ENCODE measurements at places on chromosomes 2 and 18. TPM values are rescaled to one million over a fixed set of nuclear protein-coding genes. Genes with fewer than 3 reads are reported as not detected.

GRCh38 chr2:217886091-217886490, 116.7 kb downstream of the TNS1 start:
- DNase-seq = no peak

- DNase-seq = peak; percentile 37
These were observed 13.4 kb upstream of the NMI start for GRCh38 chr2:151302879-151303278.

PLEKHH2 gene
- total RNA-seq = 1.2 TPM

TMEM200C gene
- not detected for total RNA-seq

DNA sequence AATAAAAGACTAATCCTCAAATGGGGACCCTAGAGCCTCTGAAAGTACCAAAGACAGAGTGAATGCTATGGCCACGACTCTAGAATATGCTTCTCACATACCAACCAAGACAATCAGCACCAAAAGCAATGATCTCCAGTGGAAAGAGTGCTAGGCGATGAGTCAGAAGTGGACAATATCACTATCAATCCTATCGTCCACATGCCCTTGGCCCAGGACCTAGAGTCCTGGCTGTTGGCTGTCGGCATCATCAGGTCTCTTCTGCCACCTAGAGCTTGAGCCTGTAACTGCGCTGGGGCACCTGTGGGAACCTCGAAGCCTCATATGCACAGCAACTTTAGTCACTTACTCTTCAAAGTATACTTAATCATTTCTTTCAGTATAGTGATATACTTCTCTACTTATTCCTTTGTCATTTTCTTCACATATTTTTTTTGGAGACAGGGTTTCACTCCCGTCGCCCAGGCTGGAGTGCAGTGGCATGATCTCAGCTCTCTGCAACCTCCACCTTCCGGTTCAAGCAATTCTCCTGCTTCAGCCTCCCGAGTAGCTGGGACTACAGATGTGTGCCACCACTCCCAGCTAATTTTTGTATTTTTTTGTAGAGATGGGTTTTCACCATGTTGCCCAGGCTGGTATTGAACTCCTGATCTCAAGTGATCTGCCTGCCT, 29.7 kb downstream of the NOL10 start:
- peak; percentile 77 for DNase-seq

- DNase-seq = no peak
These were observed 288.6 kb downstream of the SETBP1 start for GRCh38 chr18:44969214-44969795.

GRCh38 chr2:60456115-60456770, 97.2 kb downstream of the BCL11A start:
- DNase-seq = no peak

DNA sequence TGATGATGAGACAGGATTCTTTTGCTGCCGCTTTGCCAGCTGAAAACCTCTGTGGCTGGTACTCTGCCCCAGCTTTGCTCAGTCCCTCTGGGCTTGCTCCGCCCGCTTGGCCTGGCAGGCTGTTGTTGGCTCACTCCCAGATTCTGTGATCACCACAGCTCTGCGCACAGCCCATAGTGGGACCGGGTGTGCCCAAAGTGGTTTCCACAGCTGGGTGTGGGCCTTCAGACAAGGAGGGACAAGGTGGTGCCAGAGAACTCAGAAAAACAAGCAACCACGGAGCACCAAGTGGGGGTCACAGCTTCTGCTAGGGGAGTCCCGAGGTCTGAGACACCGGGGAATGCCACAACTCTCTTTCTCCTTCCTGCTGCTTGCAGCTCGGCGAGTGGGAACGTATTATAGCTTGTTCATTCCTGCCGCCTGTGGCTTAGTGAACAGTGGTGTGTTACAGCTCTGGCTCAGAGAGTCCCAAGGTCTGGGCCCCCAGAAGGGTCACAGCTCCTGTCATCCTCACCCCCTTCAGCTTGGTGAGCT, 9.2 kb upstream of the KYNU start:
- peak; percentile 86 for DNase-seq

GRCh38 chr2:28454016-28454930, 41.6 kb upstream of the PLB1 start:
- no peak for DNase-seq

TCF23 gene
- not detected for total RNA-seq

GRCh38 chr2:239081046-239081445, 233.2 kb downstream of the TWIST2 start:
- DNase-seq = no peak

DNA sequence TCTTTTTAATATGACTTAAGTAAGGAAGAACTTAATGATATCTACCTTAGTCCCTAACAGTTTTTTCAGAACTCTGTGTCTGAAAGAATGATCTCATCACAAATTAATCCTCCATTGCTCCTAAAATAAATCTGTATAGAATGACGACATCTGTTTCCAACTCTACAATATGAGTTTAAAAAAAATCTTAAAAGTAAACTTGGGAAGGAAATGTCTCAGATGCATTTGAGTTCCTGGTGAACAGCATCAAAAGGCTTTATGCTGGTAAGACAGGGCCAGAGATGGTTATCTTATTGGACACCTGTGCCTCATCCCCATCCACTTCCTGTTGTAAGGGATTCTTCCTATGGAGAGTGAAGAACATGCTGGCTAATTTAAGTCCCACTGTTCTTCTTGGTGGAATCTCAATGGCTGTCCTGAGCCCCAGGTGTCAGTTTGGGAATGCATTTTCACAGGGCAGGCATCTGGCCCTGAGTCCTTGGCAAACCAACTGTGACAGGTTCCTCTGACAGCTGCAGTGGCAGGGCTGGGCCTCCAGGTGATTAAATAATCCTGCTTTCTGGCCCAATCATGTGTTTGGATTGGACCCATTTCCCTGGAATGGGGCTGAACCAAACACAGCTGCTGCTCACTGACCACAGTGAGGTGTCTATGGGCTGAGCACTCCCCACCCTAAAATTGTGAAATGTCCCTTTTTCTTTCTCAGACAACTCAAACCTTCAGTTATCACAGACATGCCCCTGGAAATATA, 12.9 kb upstream of the NCKAP5 start:
- no peak for DNase-seq

PLGLB1 gene
- not detected for total RNA-seq

DNA sequence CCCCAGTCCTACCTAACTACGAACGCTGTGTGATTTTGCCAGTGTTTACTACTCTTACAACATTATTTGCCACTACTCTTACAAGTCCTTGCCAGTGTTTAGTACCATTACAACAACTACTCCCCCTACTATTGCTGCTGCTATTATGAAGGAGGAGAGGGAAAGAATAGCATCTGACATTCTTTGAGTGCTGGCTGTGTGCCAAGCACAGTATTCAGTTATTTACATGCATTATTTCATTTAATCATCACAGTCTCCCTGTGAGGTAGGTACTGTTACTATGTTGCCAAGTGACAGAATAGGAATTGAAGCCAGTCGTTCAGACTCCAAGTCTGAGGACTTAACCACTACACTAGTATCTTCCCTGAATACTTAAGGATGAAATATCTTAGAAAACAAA, 185.9 kb upstream of the FOSL2 start:
- no peak for DNase-seq

GRCh38 chr2:42029171-42029570, 18.6 kb upstream of the PKDCC start:
- no peak for DNase-seq

TOGARAM2 gene
- total RNA-seq = 1.0 TPM

All from MG63 (cell line).